ENCODE measurements at places on chromosomes 1 and 21.

DNA sequence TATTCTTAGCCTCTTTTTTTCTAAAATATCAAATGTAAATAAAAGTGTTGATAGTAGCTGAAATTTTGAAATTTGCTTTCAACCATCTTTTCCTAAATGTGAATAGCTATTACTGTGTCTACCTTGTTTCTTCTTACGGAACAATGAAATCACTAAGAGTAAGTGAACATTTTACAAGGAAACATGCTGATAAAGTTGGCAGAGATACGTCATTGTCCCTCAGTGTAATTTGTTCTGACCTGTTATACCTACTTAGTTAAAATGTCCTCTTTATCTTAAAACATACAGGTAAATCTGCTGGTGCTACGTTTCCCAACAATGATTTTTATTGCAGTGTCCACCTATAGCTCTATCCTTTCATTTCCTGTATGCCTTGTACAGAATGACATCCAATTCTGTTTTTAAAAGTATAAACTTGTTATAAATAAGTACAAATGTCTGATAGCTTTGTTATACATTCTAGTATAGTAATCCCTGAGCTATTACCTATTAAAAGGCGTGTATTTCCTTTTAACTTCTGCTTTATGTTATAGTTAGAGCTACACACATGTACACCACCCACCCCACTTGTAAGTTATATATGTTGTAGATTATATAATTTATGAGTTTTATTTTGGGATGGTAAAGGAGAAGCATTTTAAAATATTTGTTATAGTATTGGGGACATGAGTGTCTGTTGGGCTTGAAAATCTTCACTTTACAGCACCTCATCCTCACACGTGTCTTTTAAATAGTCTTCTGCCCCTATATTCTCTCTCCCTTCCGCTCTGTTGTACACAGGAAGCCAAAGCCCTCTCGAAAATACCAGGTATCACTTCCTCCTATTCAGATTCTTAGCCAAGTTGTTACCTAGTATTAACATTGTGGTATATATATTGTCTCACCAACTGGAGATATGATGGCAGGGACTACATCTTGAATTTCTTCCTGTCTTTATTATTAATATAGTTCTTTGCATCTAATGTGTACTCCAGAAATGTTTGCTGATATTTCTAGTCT, 25.2 kb downstream of the LAMC1 start:
- no peak for DNase-seq

DNA sequence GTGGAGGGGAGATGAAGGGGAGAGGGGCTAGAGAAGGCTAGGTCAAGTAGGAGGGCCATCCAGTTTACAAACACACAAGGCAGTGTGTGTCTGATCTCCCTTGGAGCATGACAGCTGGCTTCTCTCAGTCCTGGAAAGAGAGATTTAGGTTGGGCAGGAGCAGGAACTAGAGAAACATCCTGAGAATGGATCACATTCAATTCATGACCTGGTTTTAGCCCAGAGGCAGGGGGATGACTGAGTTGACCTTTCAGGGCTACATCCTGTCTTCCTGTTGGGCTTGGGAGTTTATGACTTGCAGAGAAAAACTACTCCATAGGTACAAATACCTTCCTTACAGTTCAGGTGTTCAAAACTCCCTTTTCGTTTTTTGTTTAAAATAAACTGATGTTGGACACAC, 97.0 kb downstream of the IGSF21 start:
- DNase-seq, result no peak

GRCh38 chr1:14604414-14604813, 5.9 kb downstream of the KAZN start:
- DNase-seq, result no peak

DNA sequence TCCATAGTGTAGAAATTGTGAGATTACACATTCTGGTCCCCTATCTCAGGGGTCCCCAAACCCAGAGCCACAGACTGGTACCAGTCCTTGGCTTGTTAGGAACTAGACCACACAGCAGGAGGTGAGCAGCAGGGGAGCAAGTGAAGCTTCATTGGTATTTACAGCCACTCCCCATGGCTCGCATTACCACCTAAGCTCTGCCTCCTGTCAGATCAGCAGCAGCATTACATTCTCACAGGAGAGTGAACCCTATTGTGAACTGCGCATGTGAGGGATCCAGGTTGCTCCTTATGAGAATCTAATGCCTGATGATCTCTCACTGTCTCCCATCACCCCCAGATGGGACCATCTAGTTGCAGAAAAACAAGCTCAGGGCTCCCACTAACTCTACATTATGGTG, 229.7 kb upstream of the IRF2BP2 start:
- DNase-seq, result no peak

- DNase-seq, result no peak
Measured at GRCh38 chr1:76577525-76578185, 289.6 kb upstream of the ST6GALNAC5 start.

GRCh38 chr21:30138483-30138882, 28.1 kb downstream of the CLDN17 start:
- no peak for DNase-seq

DNA sequence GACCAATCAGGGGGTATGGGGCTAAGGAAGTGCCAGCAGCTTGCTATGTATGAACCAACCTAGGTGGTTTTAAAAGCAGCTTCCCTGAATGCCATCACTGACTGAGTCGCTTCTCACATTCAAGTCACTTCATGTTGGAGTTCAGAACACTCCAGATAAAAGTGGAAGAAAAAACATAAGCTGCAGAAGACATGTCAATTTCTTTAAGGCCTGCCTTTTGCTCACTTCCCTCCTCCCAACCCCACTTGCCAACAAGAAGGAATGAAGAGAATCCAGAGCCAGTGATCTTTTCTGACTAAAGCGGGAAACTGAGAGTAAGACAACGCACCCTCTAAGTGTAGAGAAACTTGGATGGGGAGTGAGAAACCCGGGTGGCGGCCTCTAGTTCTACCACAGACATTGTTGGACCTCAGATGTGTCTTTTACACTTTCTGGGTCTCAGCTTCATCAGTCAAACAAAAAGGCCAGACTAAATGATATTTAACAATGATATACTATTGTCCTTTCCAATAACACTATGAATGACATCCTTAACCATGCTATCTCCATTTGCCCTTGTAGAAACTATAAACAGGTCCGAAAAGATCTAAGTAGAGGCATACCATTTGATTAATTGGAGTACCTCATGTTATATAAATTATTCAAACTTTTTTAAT, 54.1 kb downstream of the LUZP1 start:
- no peak for DNase-seq

GRCh38 chr1:2808831-2809605, 7.5 kb upstream of the TTC34 start:
- DNase-seq, result no peak

- DNase-seq, result no peak
Measured at GRCh38 chr1:216293683-216294082, 129.6 kb downstream of the USH2A start.

DNA sequence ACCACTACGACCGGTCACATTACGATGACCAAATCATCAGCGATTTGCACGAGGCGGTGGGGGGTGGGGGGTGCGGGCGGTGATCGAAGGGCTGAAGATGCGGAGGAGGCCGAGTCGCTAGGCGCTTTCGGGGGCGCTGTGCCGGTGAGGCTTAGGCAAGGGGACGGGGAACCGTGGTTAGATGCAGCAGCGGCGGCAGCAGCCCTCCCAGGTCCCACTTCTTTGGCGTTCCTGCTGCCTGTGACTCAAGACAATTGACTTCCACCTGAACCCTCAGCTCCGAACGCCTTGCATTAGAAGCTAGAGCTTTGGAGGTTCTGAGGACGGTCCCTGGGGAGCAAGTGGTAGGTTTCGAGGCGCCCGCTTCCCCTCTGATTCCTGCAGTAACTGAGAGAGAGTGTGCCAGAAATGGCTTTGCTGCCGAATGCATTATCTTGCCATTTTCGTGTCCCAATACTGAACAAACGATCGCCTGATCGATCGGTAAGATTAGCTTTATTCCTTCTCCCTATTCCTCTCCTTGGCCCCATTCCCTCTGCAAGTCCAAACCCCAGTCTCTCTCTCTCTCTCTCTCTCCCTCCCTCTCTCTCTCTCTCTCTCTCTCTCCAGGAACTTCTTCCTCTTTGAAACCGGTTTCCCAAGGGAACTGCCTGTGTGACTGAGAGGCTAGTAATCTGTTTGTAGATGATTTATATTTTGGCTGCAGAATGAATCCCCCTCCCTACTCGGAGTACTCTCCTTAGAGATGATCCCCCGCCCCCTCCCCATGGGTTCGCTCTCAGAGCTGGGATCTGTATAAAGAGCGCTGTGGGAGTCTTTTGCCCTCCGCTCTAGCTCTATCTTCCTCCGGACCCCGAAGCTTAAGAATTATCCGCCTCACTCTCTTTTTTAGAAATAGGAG, 735 bp upstream of the BRINP3 start:
- no peak for DNase-seq

DNA sequence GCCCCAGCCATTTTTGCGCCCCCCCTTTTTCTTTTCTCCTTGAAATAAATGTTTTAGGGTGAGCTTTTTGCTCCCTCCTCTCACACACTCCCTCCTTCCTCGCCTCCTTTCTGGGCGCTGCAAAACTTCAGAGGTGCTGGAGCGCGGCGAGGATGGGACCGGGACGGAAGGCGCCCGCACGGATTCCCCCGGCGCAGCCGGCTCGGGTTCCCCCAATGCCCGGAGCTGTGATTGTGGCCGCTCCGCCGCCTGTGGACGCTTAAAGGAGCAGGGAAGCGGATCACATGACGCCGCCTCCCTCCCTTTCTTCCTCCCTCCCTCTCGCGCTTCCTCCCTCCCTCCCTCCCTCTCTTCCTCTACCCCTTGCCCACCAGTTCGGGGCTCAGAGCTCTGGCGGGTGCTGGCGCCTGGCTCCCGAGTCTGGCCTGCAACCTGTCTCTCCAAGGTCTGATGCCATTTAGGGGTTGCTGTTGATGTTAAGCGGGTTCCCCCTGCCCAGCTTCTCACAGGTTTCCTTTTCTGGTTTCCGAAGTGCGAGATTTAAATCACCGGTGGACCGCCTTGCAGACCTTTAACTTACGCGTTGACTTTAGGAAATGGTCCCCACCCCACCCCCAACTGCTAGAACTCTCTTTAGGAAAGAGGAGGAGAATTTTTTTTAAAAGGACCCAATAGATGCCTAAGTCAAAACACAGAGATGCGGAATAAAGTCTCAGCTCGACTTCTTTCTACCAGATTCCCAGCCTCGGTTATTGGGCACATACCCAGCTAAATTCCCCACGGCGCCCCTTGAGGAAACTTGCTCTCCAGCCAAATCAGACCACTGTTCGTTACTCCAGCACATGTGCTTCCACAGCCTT, at the start of gene WLS:
Gene WLS, minus strand, starts transcription at position 235 of the 860 bp plus-strand sequence. Its CDS starts 224 bp downstream, at position 11.
- peak; percentile 9 for DNase-seq

- DNase-seq, result no peak
Measured at GRCh38 chr1:74485622-74486021, 26.8 kb downstream of the LRRC53 start.

GRCh38 chr1:167955915-167956314, 19.0 kb upstream of the MPC2 start:
- no peak for DNase-seq

DNA sequence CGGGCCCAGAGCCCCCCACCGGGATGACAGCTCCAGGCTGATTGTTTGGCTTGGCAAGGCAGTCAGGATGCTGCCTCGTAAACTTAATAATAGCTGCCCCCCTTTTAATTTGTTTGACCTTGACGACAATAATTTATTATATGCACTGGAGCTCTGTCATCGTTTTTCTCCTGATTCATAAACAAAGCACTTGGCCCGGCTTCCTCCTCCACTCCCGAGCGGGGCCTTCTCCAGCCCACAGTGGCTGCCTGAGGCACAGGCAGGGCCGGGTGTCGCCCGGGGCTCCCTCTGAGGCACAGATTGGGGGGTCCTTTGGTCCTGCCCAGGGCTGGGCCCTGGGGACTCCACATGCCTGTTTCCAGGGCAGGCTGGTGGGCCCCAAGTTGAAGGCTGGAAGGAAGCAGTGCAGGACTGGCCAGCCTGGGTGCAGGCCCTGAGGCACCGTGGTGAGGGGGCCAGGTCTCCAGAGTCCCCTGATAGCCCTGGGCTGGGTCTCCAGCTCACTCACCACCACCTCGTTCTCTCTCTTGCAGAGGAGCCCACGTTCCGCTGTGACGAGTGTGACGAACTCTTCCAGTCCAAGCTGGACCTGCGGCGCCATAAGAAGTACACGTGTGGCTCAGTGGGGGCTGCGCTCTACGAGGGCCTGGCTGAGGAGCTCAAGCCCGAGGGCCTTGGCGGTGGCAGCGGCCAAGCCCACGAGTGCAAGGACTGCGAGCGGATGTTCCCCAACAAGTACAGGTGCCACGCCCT, 52.0 kb upstream of the ARHGEF16 start:
- DNase-seq, result no peak

DNA sequence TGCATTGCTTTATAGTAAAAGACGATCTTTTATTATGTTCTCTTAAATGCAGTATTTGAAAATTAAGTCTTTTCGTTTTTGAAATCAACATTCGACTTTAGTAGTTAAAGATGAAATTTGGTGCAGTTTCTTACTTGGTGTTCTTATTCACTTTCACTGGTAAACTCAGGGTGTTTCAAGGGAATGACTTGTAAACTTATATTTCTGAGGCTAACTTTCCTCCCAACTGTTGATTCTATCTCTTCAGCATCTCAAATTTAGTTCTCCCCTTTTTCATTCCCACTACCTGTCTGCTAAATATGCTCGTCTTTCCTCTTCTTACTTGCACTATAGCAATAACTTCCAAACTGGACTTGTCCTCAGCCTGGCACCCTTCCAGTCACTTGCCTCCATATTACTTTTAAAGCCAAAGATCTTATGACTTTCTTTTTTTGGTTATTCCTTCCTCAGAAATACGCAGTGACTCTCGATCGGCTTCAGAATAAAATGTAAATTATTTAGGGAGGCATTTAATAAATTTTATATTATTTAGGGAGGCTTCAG, 988 bp downstream of the SLC35A3 start:
- no peak for DNase-seq

DNA sequence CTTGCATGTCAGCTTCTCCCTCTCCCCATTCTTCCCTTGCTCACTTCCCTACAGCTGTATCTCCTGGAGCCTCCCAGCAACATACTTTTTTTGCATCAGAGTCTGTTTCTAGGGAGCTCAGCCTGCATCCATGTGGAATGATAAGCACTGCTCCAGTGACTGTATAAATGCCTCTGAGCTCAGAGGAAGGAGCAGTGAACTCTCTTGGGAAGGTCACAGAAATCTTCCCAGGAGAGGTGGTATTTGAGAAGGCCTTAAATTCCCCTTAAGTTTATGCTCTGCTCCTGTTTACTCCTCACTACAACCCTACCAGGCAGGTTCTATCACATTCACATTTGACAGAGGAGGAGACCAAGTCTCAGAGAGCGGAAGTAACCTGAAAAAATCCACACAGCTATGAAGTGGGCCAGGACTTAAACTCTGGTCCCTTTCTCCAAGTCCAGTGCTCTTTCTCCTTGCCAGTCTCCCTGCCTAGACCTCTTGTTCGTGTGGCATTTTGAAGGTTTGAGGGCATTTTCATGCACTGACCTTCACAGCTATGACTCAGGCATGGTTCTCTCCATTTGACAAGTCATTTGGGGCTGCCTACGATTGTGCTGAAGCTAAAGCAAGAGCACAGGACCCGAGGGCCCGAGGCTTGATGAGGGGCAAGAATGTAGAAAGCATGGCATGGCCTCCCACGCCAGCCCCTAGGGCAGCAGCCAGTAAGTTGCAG, 5.6 kb upstream of the UBXN10 start:
- no peak for DNase-seq

All from Kasumi-1 (cell line).